ENCODE measurements at places on chromosomes 16 and 17. TPM values are rescaled to one million over a fixed set of nuclear protein-coding genes. Genes with fewer than 3 reads are reported as not detected.
A peak's percentile ranks its signal among the peaks of the same experiment; 100 is the strongest.

DNA sequence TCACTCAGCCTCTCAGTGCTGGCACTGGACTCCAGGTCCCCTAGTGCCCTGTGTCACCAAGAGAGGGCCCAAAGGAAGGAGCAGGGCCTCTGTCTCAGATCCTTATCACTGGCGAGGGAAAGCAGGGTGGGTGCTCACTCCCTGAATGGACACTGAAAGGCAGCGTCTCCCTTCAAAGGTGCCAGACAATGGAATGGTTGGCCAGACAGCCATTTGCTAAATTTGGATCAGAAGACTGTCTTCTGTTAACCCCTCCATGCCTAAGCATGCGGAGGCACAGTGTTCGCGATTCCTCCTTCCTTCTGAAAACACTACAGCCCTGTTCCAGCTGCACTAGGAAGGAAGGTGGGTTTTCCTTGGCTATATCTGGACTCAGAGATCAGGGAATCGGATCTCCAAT lies 48.4 kb downstream of the SRCIN1 start:
- H3K27me3 ChIP-seq: peaks cover 36% of the 10 kb centered on the region
- H3K4me3 ChIP-seq: no peak overlapping the region
- H3K27ac ChIP-seq: no peak overlapping the region
- peaks cover 13% of the 10 kb centered on the region for H3K4me1 ChIP-seq
- H3K36me3 ChIP-seq: no peaks in the 10 kb centered on the region

Gene ADAM11
- total RNA-seq: 0.43 TPM

GRCh38 chr16:68236137-68236825 lies 354 bp upstream of the ESRP2 start:
- no peaks in the 10 kb centered on the region for H3K36me3 ChIP-seq
- H3K27ac ChIP-seq: no peak overlapping the region
- no peak for DNase-seq
- H3K4me1 ChIP-seq: peaks cover 22% of the 10 kb centered on the region
- peak overlapping the region; percentile 65 for H3K4me3 ChIP-seq

DNA sequence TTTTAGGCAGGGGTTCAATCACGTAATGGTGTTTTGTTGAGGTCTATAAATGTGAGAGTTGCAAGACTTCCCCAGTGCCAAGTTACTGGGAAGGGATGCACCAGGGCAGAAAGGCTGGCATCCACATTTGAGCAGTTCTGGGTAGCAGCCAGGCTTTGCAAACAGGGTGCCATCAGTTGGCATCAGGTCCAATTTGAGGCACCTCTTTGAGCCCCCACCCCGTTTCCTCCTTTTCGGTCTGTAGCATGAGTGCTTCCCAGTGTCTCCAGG lies 142.6 kb upstream of the CACNG5 start:
- no peak for DNase-seq
- H3K27ac ChIP-seq: no peak overlapping the region
- peaks cover 3% of the 10 kb centered on the region for H3K36me3 ChIP-seq

DNA sequence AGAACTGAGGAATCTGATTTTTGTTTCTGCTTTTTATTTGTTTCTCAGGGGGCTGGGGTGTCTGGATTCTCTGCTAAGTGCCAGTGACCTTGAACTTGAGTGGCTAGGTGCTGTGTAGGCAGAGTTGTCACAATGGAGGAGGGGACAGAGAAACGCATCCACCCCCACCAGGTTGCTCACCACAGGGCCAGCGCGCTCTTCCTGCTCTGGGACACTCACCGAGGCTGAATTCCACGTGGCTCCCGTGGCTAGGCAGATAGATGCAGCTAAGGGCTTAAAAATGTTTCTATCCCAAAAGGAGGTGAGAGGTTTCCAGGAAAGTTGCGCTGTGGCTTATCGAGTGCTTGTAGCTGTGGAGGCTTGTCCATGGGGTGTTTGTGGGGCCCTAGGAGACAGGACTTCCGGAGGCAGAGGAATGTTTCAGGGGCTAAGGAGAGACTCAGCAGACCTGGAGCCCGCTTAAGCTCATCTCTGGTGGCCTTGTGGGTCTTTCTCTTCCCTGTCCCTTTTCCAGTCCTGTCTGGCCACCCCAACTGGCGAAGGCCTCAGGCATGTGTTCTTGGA lies 36.8 kb downstream of the ADCY7 start:
- DNase-seq: peak; percentile 82
- peak overlapping the region; percentile 18 for H3K27ac ChIP-seq
- H3K4me1 ChIP-seq: peaks cover 20% of the 10 kb centered on the region
- no peak overlapping the region for H3K4me3 ChIP-seq

DNA sequence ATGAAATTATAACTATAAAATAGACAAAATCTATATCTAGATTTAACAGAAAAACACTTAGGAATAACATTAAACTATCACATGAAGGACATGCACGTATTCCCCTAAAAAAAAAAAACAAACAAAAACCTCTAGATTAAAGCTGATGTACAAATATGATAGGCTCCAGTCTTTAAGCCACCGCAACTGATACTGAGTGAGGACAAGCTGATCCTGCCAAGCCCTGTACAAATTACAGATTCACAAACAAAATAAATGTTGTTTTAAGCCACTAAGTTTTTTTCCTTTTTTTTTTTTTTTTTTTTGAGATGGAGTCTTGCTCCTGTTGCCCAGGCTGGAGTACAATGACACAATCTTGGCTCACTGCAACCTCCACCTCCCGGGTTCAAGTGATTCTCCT lies 35.3 kb downstream of the SMURF2 start:
- H3K27ac ChIP-seq: no peak overlapping the region
- no peak overlapping the region for H3K4me3 ChIP-seq
- peaks cover 7% of the 10 kb centered on the region for H3K36me3 ChIP-seq
- peaks cover 27% of the 10 kb centered on the region for H3K4me1 ChIP-seq
- DNase-seq: no peak
- H3K27me3 ChIP-seq: no peaks in the 10 kb centered on the region

DNA sequence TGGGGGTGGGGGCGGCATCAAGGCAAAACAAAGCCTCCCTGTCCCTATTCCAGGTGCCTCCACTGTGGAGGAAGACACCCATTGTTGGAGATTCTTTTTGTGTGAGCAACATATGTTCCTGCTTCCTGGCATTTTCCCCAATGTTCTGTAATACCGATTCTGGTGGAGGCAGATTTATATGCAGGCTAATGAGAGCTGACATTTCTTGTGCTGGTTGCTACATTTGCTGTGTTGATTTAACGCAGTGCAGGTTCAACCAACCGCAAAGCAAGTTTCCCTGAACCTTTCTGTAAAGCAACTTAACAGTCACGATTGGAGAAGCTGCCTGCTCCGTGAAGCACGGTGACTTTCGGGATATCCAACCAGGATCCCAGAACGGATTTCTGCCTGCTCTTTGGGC lies 260.5 kb downstream of the CBLN1 start:
- H3K27ac ChIP-seq: no peak overlapping the region
- peaks cover 9% of the 10 kb centered on the region for H3K27me3 ChIP-seq
- H3K4me1 ChIP-seq: peaks cover 21% of the 10 kb centered on the region
- no peak overlapping the region for H3K4me3 ChIP-seq
- no peaks in the 10 kb centered on the region for H3K36me3 ChIP-seq

- H3K27ac ChIP-seq: peak overlapping the region; percentile 92
- H3K27me3 ChIP-seq: no peaks in the 10 kb centered on the region
- H3K4me1 ChIP-seq: peaks cover 29% of the 10 kb centered on the region
Observed at GRCh38 chr17:31558748-31559583, 167.5 kb downstream of the RAB11FIP4 start.

- H3K4me3 ChIP-seq: no peak overlapping the region
- H3K27ac ChIP-seq: no peak overlapping the region
- H3K27me3 ChIP-seq: peaks cover 7% of the 10 kb centered on the region
- no peak for DNase-seq
- no peaks in the 10 kb centered on the region for H3K4me1 ChIP-seq
Observed at GRCh38 chr16:28999577-28999976, 14.7 kb downstream of the LAT start.

Gene ARL5C
- not detected for total RNA-seq

DNA sequence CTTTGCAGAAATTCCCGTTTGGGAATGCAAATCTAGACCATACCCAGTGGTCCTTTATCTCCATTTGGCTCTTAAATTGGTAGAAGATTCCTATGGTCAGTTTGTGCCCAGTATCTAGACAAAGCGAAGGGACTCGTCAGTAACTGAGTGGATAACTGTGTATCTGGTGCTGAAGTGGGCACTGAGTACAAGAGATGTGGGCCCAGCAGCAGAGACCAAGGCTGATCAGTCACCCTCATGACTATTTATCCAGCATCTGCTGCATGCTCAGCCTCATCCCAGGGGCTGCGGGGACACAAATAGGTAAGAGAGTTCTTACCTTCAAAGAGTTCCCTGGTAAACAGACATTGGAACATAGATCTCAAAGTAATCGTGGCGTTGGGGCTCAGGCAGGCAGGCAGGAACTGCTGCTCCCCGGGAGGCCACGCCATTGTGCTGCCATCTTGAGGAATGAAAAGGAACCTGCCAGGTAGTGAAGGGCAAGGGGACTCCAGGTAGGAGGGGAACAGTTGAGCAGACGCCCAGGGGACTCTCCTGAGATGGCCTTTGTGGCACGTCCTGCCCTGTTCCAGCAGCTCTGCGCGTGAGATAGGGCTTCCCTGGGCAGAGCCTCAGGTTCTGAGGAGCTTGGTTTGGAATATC lies 10.3 kb downstream of the NT5M start:
- H3K36me3 ChIP-seq: no peaks in the 10 kb centered on the region
- no peak overlapping the region for H3K27ac ChIP-seq
- no peak for DNase-seq
- H3K4me1 ChIP-seq: no peaks in the 10 kb centered on the region

- H3K36me3 ChIP-seq: no peaks in the 10 kb centered on the region
- no peaks in the 10 kb centered on the region for H3K4me1 ChIP-seq
- no peak overlapping the region for H3K4me3 ChIP-seq
- DNase-seq: no peak
Observed at GRCh38 chr16:50685462-50686063, 4.5 kb upstream of the SNX20 start.

DNA sequence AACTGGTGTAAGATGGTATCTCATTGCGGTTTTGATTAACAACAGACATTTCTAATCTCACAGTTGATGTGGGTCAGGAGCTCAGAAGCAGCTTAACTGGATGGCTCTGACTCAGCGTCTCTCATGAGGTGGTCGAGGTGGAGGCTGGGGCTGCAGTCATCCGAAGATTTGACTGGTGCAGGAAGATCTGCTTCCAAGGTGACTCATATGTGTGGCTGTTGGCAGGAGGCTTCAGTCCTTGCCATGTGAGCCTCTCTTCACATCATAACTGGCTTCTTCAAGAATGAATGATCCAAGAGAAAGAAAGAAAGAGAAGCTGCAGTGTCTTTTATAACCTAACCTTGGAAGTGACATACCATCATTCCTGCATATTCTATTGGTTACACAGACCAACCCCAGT lies 376.1 kb downstream of the SEC14L1 start:
- no peak overlapping the region for H3K27ac ChIP-seq
- DNase-seq: peak; percentile 94
- H3K27me3 ChIP-seq: no peaks in the 10 kb centered on the region
- H3K4me3 ChIP-seq: no peak overlapping the region

Gene KRT16
- 1.3 TPM for total RNA-seq

GRCh38 chr17:50973557-50974494 lies 107.7 kb upstream of the TOB1 start:
- DNase-seq: no peak
- H3K27ac ChIP-seq: no peak overlapping the region
- H3K4me1 ChIP-seq: peaks cover 2% of the 10 kb centered on the region
- H3K4me3 ChIP-seq: no peak overlapping the region
- H3K36me3 ChIP-seq: peaks cover 51% of the 10 kb centered on the region

Gene SULT1A1
- total RNA-seq: 0.53 TPM

Data from astrocyte (in vitro differentiated cells and primary cell).